ENCODE measurements at places on chromosomes 7 and 10.

GRCh38 chr7:121961089-121961867, 88.3 kb downstream of the PTPRZ1 start:
- DNase-seq = no peak

DNA sequence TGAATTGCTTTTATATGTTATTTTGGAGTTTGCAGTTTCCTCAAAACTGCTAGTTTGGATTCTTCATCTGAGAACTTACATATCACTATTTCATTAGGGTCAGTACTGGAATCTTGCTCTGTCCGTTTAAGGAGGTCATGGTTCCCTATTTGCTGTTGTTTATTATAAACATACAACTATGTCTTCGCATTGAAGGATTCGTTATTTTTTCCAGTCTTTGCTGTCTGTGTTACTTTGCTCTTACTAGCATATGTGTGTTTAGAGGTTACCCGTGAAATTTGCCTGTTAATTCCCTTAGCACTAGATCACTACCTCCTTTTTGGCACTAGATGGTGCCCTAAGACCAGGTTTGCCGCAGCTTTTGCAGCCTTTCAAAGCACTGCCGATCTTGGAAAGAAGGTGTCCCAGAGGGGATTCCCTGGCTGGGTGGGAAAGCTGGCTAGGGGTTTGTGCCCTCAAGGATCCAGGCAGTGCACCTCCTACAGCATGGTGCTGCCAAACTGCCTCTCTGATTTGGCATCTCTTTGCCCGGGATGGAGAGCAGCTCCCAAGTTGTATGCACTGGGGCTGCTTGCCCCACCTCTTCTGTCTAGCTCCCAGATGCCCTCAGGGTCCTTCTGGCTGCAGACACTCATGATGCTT, 103.1 kb upstream of the APBB1IP start:
- peak; percentile 63 for DNase-seq

GRCh38 chr10:86300399-86300925, 66.1 kb downstream of the GRID1 start:
- DNase-seq = no peak

DNA sequence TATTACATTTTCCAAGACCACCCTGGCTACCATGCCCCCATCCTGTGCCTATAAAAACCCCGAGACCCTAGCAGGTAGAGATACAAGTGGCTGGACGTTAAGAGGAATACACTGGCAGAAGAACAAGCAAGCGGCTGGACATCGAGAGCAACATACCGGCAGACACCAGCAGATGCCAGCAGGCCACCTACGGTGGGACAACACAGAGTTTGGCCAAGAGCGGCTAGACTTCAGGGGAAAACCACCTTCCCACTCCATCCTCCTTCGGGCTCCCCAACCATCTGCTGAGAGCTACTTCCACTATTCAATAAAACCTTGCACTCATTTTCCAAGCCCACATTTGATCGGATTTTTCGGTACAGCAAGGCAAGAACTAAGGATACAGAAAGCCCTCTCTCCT, 70.3 kb downstream of the ORC5 start:
- DNase-seq = no peak

- no peak for DNase-seq
Measured at GRCh38 chr7:135501402-135501801, 8.5 kb downstream of the CNOT4 start.

DNA sequence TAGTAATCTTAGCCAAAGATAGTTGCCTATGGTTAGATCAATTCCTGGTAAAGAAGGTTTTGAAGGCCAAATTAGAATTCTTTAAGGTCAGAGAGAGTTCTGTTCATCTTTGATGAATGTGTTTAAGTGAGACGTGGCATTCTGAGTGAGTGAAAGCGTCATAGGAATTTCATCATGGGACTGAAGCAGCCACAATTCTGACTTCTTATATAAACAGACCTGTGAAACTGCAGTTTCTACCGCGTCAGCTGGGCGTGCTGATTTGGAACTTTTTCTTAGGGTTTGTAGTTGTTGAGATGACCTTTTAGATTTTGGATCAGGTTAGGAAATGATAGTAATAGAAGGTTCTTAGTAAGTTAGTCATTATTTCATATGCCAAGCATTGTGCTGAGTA, 103.8 kb downstream of the CNNM2 start:
- no peak for DNase-seq

- no peak for DNase-seq
Measured at GRCh38 chr7:117259615-117260014, 63.2 kb downstream of the WNT2 start.

DNA sequence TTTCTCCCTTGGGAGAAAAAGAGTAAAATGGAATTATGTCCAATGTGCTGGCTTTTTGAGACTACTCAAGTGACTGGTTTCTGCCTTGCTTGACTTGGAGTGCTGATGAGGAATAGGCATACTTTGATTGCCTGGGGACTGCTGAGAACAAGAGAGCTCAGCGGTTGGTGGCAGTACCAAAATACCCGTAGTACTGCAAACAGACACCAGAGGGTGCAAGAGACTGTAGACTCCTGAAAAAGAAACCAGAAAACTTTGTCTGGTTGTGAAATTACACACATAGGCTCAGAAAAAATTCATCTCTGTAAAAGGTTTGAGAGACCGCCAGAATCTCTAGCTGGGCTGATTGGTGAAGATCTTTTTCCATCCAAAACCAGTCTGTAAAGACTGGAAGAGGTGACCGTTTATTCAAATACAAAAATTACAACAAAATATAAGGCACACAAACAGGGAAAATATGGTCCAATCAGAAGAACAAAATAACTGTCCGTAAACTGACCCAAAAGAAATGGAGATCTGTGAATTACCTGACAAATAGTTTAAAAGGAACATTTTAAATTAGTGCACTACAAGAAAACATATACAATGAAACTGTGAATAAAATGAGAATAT, 18.5 kb downstream of the BICC1 start:
- peak; percentile 64 for DNase-seq

DNA sequence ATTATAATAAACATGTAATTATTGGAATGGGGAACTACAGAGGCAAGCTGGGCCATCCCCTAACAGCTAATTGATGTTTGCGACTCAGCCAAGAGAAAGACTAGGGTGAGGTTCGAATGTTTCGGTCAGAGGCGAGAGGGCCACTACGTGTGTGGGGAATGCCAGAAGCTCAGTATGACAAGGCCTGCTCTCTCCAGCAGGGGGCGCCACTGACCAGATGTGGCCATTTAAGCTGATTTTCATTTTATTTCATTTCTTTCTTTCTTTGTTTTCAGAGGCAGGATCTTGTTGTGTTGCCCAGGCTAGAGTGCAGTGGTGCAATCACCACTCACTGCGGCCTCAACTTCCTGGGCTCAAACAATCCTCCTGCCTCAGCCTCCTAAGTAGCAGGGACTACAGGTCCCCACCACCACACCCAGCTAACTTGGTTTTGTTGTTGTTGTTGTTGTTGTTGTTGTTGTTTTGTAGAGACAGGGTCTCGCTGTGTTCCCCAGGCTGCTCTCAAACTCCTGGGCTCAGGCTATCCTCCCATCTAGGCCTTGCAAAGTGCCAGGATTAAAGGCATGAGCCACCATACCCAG, 38.1 kb downstream of the TMEM130 start:
- peak; percentile 62 for DNase-seq

GRCh38 chr10:47095848-47096612, 184.8 kb downstream of the PTPN20 start:
- DNase-seq = no peak

DNA sequence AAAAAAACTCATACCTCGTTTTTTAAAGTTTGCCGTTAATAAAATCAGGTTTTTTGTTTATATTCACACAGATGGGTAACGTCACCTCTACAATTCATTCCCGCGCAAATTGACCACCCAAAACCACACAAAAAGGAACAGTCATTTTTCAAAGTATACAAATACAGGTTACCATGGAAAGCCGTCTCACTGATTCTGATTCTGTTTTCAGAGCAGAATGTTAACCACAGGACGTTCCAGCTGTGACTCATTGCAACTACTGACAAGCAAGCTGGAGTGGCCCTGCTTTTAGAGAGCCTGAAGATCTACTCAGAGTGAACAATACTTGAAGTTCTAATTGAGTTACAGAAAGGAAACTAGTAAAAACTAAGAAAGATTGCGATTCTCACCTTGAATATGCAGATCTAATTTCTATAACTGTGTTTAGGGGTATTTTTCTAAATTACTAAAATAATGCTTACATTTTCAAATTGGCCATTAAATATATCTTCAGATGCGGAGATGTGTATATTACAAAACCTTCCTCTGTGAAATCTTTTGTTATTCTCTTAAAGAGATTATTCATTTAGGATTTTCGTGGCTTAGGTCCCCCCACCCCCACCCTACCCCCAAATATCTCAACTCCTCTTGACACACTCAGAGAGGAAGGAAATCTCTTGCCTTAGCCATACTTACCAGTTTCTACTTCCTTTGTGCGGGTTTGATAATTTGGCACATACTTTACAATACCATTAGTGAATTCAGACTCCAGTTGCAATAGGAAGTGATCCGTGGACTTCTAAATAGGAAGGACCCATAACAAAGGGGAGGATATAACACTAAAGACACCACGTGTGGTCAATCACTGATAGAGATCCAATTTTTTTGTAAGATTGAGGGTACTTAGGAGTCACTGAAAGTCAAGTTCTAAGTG, 106.0 kb downstream of the CUBN start:
- peak; percentile 82 for DNase-seq
